ENCODE measurements at places on chromosomes 7 and 10.

DNA sequence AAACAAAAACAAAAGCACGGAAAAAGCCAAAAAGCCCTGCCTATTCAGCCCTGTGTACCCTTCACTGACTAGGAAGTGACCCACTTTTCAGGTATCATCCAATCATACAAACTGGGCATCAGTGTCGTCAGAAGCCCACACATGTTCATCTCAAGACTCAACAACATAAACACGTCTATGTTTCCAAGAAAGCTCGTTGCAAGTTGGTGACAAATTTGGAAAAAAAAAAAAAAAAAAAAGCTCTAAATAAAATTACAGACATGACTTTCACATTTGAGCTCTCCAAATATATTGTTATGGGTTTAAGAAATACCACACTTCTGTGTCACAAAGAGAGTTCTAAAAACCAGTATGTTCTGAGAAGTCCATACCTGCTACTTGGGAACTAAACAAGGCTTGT is 204.7 kb upstream of the KLF14 start:
- no peak for DNase-seq

GRCh38 chr10:123967626-123968243 is 76.1 kb upstream of the CPXM2 start:
- no peak for DNase-seq

DNA sequence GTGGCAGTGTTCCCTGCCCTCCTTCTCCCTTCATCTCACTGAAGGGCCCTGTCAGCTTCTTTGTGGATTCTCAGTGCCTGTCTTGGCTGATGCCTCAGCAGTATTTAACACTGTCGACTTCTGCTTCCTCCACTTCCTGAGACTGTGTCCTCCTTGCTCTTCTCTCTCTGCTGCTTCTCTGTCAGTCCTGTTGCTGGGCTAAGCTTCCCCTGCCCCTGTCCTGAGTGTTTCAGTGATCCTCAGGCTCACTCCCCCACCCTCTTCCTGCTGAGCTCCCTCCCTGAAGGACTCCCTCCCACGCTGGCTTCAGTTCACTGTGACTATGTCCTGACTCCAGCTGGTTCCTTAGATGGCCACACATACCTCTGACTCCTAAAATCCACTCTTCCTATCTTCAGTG is 64.9 kb downstream of the CREM start:
- DNase-seq: no peak

GRCh38 chr7:135930565-135931461 is 46.3 kb downstream of the MTPN start:
- no peak for DNase-seq

- DNase-seq: no peak
Measured at GRCh38 chr10:102542800-102543418, 39.1 kb downstream of the SUFU start.

DNA sequence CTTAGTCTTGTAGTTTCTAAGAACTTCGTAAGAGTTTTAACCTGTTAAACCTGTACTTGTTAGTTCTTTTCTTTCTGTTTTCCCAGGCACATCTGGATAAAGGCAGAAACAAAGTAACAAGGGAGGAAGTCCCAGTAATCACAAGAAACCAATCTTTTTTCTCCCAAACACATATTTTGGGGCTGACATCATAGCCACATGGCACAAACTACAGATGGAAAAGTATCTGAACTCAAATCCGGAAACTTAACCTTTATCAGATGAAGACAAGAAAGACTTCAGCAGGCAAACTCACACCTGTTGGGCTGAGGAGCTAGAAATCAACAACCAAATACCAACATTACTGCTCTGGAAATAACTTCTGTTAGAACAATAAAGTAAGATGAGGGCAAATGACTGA is 67.1 kb downstream of the CUBN start:
- DNase-seq: no peak

GRCh38 chr10:132168571-132169030 is 18.1 kb upstream of the DPYSL4 start:
- no peak for DNase-seq

- DNase-seq: no peak
Measured at GRCh38 chr7:90611115-90611514, 15.0 kb downstream of the CDK14 start.

DNA sequence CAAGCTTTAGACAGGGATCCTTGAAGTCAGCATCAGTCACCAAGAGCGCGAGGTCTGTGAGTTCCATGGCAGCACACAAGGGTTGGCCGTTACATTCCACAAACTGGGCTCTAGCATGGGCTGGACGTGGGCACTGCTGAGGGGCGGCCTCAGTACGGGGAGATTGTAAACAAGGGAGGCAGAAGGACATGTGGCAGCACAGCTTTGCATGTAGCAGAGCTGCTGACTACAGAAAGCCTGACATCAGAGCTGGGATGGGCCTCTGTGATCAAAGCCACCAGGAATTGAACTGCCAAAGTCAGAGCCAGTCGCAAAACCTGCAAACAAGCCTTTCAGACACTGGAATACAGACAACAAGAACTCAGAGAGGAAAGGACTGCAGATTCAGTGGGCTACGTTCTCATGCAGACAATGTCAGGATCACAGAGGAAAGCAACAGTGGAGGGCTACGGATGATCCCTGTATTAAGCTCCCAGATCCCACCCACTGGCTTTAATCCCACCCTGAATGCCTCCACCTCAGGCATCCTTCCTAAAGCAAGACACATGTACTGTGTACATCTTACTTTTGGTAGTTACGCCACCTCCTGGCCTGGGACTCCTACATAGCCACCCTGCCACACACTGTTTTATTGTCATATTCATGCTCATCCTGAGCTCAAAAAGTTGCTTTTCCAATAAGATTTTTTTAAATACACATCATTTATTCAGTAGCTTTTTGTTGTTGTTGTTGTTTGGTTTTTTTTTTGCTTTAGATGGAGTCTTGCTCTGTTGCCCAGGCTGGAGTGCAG is 291.1 kb upstream of the IMMP2L start:
- no peak for DNase-seq

DNA sequence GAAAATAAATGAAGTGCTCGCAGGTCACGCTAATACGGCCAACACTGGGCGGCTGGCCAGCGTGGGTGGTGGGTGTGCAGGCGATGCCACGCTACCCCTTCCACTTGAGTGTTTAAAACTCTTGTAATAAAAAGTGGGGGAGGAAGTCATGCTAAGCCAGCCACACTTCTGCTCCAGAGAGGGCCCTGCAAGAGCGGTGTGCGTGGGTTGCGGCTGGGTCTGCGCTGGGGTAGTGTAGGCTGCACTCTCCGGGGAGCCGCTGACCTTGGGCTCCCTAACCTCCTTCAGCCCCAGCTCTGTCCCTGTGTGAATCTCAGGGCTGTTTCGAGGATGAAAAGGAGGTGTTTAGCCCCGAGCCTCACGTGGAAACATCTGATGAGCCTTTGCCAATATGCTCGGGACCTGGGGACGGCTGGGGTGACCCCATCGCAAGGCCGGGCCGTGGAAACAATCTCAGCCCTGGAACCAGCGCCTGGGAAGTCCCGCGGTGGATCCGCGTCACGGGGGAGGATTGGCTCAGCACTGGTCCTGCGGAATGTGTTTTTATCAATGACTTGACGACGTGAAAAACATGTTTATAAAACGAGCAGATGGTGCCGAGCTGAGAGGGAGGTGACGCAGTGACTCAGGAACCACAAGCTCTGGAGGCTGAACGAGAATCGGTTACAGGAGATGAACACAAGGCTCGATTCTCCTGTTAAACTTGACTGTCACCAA is 278.5 kb downstream of the DNAJB6 start:
- DNase-seq: no peak

GRCh38 chr10:115950320-115950719 is 322.7 kb downstream of the GFRA1 start:
- DNase-seq: no peak

DNA sequence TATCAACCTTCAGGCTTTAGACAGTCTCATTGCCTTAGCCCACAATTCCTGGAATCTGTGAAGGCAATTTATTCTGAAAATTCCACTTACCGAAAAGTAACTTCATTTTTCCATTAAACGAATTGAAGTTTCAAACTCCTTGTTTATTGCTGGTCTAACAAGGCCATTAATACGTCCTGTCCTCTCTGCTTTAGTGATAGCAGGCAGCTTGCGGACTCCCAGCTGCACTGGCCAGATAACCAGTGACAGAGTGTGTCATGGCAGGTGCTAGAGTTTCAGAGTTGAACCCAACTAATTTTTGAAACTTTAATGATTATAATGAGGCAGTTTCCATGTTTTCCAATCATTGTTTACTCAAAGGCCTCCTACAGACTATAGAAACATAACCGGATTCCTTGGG is 31.1 kb downstream of the LOXL4 start:
- no peak for DNase-seq

DNA sequence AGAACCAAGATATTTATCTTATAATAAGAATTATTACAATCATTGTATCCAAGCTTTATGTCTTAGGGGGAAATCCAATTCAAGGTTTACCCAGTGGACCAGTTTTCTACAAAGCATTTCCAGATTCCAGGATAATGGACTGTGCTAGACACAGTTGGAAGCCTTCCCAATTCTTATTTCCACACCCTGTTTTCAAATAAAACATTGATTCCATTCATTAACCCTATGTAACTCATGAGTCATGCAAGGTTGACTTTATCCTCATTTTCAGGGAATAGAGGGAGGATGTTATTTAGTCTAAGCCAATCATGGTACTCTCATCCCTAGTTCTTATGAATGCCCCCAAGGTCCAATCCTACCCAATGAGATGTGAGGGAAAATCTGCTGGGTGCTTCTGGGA is 145.7 kb downstream of the RNLS start:
- DNase-seq: no peak

- no peak for DNase-seq
Measured at GRCh38 chr10:89949496-89949895, 248.1 kb downstream of the KIF20B start.

DNA sequence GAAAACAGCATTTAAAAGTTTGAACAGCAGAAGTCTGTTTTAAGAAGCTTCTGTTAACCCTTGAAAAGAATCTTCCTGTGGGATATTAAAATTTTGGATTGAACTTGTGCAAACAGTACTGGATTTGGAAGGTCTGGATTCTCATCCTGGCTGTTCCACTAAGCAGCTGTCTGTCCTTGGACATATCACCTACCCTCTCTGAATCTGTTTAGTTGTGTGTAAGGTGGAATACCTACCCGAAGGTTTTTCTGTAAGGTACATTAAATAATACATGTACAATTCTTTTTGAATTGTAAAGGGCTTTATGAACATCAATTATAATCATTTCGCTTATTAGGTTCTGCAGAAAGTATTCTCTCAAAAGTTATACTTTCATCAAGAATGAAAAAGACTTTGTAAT is 2.2 kb downstream of the PDCD4 start:
- DNase-seq: no peak

- no peak for DNase-seq
Measured at GRCh38 chr7:68364886-68365625, 1233.2 kb upstream of the AUTS2 start.

DNA sequence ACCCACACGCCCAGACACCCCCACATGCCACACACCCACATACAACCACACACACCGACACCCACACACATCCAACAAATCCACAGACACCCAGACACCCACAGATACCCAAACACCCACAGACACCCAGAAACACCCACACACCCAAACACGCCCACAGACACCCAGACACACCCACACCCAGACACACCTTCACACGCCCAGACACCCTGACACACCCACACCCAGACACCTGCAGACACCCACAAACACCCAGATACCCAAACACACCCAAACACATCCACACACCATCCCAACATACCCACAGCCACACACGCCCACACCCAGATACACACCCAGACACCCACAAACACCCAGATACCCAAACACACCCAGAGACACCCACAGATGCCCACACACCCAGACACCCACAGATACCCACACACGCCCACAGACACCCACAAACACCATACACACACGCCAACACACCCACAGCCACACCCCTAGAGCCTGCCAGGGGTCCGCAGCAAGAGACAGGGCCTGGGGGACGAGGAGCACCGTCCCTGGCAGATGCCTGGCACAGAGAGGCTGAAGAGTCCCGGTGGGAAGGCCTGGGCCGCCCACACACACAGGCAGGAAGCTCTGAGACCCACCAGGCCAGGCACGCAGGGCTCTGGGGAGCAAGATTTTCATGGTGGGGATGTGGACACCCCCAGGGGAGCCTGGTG is 28.5 kb downstream of the CYP2W1 start:
- DNase-seq: no peak

DNA sequence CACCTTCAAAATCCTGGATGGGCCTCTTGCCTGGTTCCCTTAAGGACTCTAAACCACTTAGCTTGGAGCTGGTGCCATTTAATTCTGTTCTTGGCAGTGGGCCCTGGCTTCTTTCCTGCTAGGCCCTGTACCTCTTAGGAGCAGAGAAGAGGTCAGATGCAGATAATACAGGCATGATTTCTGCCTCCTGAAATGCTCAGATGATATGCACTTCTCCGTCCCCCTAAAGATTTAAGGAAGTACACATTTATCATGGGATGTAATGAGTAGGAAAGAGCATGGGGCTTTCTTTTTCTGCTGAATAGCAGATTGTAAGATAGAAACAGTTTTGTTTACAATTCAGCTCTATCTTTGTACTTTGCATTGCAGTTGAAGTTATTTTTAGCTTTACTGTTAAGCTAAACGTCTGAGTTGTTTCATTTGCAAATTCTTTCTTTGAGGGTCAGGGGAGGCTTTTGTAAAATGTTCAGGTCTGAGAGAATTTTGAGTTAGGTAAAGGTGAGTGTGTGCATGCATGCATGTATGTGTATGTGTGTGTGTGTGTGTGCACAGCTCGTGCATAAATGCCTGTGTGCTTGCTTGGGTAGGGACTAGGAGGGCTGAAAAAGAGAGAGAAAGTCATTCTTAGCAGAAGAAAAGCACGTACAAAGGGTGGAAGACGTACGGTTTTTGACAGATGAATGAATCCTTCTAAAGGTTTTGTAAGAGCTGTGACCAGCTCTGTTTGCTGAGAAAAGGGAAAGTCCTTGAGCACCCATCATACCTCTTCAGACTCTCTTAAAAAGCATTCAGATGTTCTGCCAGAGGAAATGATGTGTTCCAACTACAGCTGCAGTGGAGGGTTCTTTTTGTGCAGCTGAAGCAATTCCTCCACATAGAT is 364.2 kb downstream of the AUTS2 start:
- no peak for DNase-seq

GRCh38 chr10:114393482-114393881 is 10.8 kb downstream of the AFAP1L2 start:
- no peak for DNase-seq

GRCh38 chr7:140456551-140457051 is 22.7 kb downstream of the MKRN1 start:
- no peak for DNase-seq

- DNase-seq: no peak
Measured at GRCh38 chr7:156947120-156947843, 2.2 kb upstream of the NOM1 start.

DNA sequence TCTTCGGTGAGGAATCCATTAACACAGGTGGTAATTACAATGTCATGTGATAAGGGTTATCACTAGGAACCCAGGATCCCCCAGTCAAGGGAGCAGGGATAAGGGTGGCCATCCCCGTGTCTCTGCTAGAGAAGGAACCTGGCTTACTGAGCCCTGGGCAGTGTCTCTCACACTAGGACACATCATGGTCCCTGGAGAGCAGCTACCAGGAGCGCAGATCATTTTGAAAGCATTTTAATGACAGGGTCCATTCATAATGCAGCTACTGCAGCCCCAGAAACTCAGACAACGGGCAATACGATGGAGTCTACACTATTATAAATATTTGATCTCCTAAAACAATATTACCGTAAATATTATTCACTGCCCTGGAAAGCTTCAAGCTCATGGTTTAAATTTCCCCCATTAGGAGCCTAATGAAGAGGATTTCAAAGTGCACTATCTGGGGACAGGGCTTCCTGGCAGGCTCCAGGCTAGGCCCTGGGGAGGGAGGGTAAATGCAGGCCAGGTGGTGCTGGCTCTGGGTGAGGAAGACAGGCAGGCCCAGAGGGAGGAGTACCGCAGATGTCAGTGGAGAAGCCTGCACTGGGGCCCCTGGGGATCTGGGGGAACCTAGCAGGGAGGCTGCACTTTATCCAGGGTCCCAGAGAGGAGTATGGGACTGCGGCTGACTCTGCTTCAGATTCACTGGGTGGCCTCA is 52.6 kb upstream of the LOXL4 start:
- no peak for DNase-seq

Measured in skeletal muscle cell (primary cell).